Chondrocyte (in vitro differentiated cells): ENCODE measurements at places on chromosomes 4 and X. TPM values are rescaled to one million over a fixed set of nuclear protein-coding genes. Genes with fewer than 3 reads are reported as not detected.

Gene PPEF1
- total RNA-seq = 0.33 to 2.2 TPM (median 0.57 TPM) in 3 replicates

Gene FGB
- total RNA-seq = 2.1 to 2.4 TPM in 2 of 3 replicates, not detected in the other

GRCh38 chr4:153887217-153887616 lies 98.3 kb upstream of the SFRP2 start:
- no peak for DNase-seq

Gene ADH1A
- total RNA-seq = not detected in 3 replicates

DNA sequence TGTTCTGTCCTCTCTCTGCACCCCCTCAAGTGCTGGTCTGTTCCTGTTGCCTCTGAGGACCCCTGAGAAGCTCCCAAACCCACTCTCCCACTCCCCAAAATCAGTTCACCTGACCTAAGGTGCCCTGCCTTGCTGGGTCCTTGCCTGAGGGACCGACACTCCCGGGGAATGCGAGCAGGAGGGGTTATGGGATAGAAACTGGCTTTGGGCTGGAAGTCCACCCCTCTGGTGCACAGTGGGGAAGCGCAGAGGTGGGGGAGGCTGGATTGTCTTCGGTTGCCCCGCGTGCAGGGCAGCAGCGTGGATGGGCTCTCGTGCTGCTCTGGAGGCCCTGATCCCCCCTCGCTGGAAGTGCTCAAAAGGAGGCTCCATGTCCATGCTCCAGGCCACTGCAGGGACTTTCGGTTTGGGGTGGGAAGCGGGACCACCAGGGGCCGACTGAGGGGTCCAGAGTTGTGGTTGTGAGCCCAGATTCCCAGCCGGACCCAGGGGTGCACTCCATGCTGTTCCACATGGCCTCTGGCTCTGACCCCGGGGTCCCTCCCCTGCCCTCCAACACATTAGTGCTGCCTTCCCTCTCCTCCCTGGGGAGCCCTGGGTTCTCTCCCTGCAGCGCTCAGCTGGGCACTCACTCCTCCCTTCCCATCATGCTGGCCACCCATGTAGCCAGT lies 7.6 kb downstream of the SORCS2 start:
- DNase-seq = no peak

- no peak for DNase-seq
Measured at GRCh38 chr4:40299811-40300292, 35.3 kb upstream of the CHRNA9 start.

- DNase-seq = peak; percentile 75
Measured at GRCh38 chrX:10833299-10834169, 213.1 kb upstream of the MID1 start.

Gene SPANXD
- not detected in 3 replicates for total RNA-seq

DNA sequence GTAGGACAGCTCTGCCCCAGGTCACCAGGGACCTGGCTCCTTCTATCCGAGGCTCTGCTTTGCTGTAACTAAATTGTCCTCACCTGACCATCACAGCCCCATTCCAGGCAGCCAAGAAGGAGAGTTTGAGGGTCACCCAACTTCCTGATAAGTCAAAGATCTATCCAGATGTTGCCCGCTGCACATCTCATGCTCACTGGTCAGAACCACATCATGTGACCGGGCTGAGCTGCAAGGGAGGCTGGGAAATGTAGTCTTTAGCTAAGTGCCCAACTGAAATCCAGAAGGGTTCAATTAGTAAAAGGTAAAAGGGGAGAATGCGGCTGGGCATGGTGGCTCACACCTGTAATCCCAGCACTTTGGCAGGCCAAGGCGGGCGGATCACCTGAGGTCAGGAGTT lies 18.4 kb downstream of the HMX1 start:
- no peak for DNase-seq

Gene FGF13
- total RNA-seq = not detected in 3 replicates

- no peak for DNase-seq
Measured at GRCh38 chr4:129926936-129927335, 831.0 kb downstream of the C4orf33 start.

- DNase-seq = no peak
Measured at GRCh38 chr4:139007640-139008039, 7.9 kb upstream of the NOCT start.

DNA sequence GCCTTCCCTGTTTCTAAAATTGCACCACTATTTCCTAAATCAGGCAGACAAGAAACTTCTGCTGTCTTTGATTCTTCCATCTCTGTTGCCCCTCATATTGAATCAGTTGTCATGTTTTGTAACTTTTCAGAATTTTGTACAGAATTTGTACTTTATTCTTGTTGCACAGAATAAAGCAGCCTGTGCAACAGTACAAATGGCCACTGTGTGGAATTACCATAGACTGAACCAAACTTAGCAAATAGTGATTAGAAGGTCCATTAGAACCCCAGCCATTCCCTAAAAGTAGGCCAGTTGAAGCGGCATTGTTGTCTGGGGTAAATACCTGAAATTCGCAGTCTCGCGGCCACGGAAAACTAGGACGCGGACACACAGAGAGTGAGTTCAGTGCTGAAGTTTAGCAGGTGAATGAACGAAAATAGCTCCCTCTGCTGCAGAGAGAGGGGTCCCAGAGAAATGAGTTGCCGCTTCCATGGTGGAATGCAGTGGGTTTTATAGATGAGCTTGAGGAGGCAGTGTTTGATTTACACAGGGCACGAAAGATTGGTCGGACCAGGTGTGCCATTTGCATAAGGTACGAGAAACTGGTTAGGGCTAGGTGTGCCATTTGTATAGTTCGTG lies 71.8 kb downstream of the C4orf33 start:
- no peak for DNase-seq

DNA sequence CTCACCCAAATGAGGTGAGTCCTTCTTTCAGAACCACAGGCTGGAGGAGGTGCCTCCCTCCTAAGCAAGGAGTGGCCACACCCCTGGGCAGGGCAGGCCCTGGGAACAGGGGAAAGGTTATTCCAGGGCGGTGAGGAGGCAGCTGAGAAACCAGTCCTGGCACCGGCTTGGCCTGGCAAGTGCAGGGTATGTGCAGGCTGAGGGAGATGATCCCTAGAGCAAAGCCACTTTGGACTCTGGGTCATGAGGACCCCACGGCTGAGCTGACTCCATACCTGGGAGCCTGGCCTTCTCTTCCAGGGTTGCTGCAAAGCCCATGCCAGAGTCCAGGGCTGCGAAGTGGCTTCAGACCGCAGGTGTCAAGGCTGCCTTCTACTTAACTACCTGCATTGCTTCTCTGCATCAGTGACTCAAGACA lies 49.5 kb upstream of the HELT start:
- no peak for DNase-seq

GRCh38 chr4:147351083-147351787 lies 129.7 kb upstream of the EDNRA start:
- no peak for DNase-seq

DNA sequence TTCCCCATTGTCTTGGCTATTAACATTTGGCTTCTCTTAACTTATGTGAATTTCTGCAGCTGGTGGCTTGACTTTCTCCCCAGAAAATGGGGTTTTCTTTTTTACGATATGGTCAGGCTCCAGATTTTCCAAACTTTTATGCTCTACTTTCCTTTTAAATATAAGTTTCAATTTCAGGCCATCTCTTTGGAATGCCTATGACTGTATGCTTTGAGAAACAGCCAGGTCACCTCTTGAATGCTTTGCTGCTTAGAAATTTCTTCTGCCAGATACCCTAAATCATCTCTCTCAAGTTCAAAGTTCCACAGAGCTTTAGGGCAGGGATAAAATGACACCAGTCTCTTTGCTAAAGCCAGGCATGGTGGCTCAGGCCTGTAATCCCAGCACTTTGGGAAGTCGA lies 212.9 kb upstream of the SMIM31 start:
- no peak for DNase-seq

Gene TCEAL9
- total RNA-seq = 83.5 to 95.6 TPM (median 87.0 TPM) in 3 replicates

- DNase-seq = no peak
Measured at GRCh38 chr4:185638548-185639301, 103.4 kb upstream of the PDLIM3 start.

DNA sequence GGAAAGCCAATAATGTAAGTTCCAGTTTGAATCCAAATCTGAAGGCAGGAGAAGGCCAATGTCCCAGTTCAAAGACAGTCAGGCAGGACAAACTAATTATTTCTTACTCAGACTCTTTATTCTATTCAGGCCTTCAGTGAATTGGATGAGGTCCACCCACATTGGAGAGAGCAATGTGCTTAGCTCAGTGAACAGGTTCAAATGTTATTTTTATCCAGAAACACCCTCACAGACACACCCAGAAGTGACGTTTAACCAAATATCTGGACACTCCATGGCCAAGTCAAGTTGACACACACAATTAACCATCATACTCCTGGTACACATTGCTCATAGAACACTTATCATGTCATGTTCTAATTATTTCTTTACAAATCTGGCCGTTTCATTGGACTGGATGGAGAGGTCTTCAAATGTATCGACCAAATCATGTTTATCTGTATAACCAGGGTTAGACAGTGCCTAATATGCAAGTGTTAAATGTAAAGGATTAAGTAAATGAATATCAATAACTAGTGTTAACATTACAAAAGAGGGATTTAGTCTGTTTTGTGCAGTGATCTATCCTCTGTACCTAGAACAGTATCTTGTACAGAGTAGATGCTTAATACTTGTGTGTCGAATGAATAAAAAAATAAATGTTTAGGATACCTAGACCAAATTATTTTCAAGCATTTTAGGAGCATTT lies 27.1 kb upstream of the XK start:
- no peak for DNase-seq

Gene TMEM184C
- 35.3 to 40.8 TPM (median 39.3 TPM) in 3 replicates for total RNA-seq
